MCF 10A (cell line): ENCODE measurements at places on chromosomes 7 and 10.

- DNase-seq = no peak
Observed at GRCh38 chr10:116740971-116741370, 1.4 kb downstream of the HSPA12A start.

GRCh38 chr10:95260909-95261552, 29.8 kb downstream of the PDLIM1 start:
- no peak for DNase-seq

GRCh38 chr10:27578316-27578715, 74.2 kb downstream of the RAB18 start:
- DNase-seq = no peak

DNA sequence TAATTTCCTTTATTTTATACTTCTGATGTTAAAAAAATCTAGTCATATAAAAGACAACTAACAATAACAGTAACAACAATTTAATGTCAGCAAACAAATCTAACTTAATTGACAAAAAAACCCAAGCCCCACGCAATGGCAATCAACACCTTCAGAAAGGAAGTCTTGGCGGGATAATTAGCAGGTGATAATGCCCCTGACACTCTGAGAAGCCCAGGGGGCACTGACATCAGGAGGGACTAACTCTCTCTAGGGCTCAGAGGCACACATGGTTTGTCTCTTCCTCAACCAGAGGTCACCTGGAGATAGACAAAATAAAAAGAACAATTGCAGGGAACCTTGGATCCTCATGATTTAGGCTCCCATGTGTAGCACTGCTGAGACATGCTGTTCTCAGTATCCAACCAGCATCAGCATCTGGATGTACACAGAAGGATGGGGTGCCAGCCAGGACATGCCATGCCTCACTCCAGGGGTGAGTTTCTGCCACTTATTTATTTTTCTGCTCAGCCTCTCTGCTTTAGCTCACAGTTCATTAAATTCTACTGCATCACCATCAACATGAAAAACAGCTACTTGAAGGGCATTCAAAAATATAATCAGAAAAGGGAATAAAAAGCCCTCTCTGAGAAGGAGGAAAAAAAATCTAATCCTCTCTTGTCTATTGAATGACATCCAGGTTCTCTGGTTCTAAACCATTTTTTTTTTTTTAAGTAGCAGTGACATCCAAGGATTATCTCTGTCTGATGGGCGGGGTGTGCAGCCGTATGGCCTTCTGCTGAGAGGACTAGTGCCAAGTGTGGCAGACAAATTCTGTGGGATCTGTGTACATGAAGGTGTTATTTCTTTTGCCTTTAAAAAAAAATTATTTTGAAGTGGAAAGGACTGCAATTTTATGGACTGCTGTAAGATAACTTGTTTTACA, 96.3 kb downstream of the ATXN7L1 start:
- no peak for DNase-seq

DNA sequence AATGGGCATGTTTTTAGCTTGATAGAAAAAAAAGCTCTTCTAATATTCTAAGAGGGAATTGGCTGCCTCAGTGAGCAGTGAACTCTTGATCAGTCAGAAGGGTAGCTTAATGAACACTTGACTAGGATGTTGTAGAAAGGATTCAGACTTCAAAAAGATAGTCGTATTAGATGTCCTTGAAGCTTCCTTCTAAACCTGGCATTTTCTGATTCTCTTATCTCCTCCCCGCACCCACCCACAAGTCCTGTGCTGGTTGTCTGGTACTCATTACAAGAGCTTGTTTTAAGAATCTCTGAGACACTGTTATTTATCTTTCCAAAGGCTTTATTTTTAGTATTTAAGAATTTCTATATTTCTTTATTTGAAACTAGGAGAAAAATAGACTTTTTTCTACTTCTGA, 7.4 kb upstream of the SMIM30 start:
- DNase-seq = no peak

DNA sequence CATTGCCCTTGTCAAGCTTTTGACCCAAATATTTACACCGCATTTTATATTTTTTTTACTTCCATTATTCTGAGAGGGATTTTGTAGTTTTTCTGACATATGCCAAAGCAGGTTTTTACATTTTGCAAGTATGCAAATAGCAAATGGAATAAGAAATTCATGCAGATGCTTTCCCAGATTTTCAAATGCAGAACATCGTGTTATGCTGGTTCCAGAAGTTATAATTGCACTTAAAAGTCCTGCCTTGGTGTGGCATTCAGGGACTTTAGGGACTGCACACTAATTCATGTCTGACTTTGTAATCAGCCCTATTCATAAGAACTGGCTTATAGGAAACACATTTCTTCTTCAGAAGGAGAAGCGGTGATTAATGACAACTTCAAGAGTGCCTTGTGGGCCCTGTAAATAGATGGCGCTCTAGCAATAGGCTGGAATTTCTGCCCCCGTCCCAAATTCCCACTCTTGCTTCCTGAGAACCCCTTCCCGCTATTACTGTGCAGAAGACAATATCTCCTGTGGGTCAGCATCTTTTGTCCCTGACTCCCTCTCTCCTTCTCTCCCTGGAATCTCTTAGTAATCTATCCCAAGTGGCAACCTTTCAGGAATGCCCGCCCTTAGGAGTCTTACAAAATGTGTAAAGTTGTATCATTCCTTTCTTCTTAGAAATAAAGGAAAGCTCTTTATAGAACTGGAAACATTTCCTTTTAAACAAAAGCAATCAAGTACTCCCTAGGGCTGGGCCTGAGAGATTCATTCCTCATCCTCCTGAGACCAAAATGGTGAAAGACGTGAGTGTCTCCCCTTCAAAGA, 264.0 kb downstream of the INHBA start:
- DNase-seq = no peak

GRCh38 chr10:15052121-15052520, 8.4 kb downstream of the OLAH start:
- DNase-seq = no peak

GRCh38 chr10:62036186-62037081, 134.9 kb downstream of the ARID5B start:
- DNase-seq = no peak

GRCh38 chr10:32410569-32410968, 35.4 kb upstream of the CCDC7 start:
- DNase-seq = no peak

GRCh38 chr10:77313066-77313750, 324.4 kb downstream of the KCNMA1 start:
- no peak for DNase-seq

- DNase-seq = no peak
Observed at GRCh38 chr10:64096941-64097340, 575.7 kb downstream of the REEP3 start.

GRCh38 chr10:123517426-123517825, 148.7 kb upstream of the GPR26 start:
- DNase-seq = no peak

- no peak for DNase-seq
Observed at GRCh38 chr7:130143986-130144311, 61.3 kb downstream of the TMEM209 start.

DNA sequence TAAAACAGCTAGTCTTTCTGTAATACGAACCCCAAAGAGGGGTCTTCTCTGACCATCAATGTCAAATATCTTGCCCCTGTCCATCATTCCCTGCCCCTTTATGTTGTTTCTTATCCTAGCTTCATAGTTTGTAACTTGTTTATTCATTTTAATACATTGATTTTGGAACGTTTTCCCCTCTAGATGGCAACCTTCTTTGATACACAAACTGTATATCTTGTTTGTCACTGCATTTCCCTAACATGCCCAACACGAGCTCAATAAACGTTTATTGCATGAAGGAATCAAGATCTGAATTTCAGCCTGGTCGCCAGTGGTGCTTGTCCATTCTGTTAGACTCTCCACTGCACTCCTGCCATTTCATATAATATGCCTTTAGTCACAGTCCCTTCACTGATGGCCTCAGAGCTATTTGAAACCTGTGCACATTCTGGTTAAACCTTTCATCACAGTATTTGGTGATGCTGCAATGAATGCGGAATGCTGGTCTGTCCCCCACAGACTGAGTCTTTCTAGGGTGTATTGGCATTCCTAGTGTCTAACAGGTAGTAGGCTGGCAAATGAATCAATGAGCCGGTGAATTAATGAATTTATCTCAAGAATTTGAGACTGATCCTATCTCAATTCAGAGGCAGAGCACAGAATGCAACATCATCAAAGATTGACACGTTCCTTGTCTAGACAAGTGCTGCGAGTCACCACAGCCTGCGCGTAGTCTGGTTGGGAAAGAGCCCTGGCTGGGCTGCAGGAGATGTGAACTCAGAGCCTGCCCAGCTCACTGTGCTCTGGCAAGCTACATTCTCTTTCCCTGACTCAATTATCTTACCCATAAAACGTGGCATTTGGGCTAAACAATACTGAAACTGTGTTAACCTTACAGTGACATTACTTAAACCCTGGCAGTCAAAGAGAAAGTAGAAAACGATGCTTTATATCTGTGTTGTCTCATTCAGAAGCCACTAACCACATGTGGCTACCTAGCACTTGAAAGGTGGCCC, 55.2 kb upstream of the FRMD4A start:
- DNase-seq = peak; percentile 72

GRCh38 chr10:688312-689120, 952 bp downstream of the DIP2C start:
- no peak for DNase-seq

DNA sequence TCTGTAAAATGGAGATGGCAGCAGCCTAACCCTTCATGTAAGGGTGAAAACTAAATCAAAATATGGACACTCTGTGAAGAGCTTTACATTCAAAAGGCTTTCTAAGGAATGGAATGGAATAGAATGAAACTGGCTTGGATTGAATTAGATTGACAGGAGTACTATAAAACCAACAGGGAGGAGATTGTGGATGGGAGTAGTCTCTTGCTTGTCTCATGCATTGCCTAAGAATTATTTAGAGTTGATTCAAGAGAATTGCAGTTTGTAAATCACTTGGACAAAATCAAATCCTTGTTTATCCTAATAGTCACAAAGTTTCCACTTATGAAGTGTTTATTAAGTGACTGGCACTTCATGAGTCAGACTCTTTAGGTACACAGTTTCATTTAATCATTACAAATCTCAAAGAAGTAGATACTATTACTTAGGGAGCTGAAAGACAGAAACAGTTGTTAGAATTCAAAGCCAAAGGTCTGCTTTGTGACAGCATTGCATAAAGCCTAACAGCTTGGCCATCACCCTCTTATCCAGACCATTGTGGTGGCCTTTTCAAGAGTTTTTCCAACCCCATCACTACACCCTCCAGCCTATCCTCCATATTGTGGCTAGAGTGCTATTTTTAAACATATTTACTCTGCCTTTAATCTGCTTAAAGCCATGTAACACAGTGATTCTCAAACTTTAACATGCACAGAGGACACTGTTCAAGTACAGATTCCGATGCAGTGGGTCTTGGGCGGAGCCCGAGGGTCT, 91.9 kb upstream of the GHITM start:
- no peak for DNase-seq

GRCh38 chr10:52318822-52319464, 4.9 kb downstream of the DKK1 start:
- peak; percentile 89 for DNase-seq

- no peak for DNase-seq
Observed at GRCh38 chr10:4607681-4608080, 218.3 kb upstream of the AKR1E2 start.
